ENCODE measurements at places on chromosomes 5 and 9. TPM values are rescaled to one million over a fixed set of nuclear protein-coding genes. Genes with fewer than 3 reads are reported as not detected.

DNA sequence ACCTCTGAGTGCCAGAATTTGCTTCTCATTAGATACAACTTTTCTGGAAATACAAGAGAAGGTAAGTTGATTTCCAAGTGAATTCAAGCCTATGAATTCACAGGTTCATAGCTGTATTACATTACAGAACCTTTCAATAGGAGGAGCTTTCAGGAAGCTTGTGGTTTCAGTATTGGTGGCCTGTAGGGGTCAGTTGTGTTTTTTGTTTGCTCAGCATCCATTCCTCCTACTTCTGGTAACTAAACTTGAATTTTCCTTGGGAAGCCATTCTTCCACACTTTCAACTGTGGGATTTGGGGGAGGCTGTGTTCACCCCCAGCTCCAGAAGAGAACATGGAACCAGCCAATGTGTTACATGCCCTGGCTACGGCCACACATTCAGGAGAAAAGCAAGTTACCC, 5.6 kb upstream of the CYSTM1 start:
- DNase-seq = no peak

DNA sequence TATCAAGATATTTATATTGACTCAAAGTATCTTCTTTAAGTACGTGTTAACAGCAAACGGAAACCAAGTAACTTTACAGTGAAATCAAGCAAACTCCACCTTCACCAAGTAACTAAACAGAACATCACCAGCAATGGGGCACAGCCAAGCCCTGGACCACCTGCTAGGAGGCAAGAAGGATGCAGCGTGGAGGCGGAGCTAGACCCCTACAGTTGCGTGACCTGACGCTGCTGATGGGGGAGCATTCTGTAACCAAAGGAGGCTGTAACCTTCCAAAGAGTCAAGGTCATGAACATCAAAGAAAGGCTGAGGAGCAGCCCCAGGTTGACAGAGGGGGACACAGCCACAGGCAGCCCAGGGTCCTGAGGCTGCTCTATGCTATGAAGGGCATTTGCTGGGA, 6.1 kb downstream of the VAV2 start:
- no peak for DNase-seq

GRCh38 chr9:76426807-76427419, 32.1 kb upstream of the GCNT1 start:
- DNase-seq = no peak

- DNase-seq = no peak
Measured at GRCh38 chr9:127237801-127238200, 26.8 kb upstream of the GARNL3 start.

Gene CTXN3
- not detected for total RNA-seq

Measured in activated CD4-positive, alpha-beta T cell treated with anti-CD3 and anti-CD28 coated beads, Interleukin-2, amount 10 ng/mL, durations not matched to agents 24 days and 14 days (primary cell).